AG09319 (cell line): ENCODE measurements at places on chromosomes 6 and 20.
A peak's percentile ranks its signal among the peaks of the same experiment; 100 is the strongest.

- DNase-seq: no peak
Observed at GRCh38 chr20:14583413-14583812, 246.0 kb upstream of the FLRT3 start.

GRCh38 chr6:3876101-3876500 is 26.9 kb downstream of the FAM50B start:
- no peak for DNase-seq

DNA sequence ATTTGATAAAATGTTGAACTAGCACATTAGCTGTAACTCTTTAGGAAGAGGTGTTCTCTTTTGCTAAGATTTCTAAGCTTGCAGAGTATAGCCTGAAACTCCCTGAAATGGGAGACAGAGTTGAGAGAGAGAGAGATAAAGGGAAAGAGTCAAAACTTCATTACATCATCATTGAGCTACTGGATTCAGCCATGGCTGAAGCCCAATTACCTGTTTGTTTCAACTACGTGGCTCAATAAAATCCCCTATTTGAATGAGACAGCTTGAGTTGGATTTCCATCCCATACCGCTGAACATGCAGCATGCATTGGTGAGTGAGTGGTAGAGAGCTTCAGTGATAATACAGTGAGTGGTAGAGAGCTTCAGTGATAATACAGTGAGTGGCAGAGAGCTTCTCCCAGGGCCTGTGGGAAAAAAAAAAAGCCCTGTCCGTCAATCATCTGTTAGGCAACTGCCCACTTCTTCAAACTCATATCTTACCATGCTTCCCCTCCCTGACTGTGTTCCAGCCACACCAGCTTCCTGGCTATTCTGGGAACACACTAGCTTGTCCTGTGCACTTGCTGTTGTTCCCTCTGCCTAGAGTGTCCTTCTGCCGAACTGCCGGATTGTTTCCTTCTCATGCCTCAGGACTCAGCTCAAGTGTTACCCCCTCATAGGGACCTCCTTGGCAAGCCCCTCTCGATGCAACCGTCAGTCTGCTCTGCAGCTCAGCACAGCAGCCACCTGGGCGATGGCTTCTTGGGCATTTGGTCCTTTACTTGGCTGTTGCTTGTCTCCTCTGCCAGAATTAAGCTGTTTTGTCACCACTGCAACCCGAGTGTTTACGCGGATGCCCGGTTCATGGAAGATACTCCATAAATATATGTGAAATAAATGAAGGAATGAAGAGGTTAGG is 91.3 kb upstream of the EYA2 start:
- no peak for DNase-seq

DNA sequence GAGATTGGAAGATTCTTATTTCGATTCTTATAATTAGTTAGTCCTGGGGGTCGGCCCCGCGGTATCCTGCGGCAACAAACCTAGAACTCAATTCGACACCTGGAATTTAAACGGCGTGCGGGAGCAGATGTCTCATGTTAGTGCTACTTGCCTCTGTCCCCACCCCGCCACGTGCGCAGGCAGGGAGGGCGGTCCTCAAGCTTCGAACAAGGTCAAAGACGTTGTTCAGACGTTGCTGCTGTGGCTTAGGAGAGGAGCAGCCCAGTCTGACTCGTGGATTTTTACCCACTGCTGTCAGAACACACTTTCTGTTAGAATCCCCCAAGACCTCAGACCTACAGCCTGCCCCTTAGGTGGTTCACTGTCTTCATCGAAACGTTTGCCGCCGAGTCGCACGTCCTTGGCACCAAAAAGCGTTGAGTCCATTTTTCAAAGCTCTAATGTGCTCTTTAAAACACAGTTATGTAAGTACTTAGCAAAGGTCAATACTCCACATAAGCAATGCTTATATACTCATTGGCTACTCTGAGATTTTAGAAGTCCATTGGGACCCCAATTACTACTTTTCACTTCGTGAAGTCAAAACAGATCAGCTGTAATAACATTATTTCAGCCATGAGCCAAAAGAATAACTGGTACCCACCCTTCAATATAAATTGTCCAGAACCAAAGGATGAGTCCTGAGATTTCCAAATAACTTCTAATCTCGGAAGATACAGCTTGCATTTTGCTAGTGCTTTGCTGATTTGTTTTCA is 2.7 kb upstream of the C6orf62 start:
- DNase-seq: peak; percentile 63

GRCh38 chr6:37919417-37920157 is 100.1 kb downstream of the ZFAND3 start:
- no peak for DNase-seq
